Motor neuron (in vitro differentiated cells): ENCODE measurements at places on chromosomes 3 and 15. TPM values are rescaled to one million over a fixed set of nuclear protein-coding genes. Genes with fewer than 3 reads are reported as not detected.

DNA sequence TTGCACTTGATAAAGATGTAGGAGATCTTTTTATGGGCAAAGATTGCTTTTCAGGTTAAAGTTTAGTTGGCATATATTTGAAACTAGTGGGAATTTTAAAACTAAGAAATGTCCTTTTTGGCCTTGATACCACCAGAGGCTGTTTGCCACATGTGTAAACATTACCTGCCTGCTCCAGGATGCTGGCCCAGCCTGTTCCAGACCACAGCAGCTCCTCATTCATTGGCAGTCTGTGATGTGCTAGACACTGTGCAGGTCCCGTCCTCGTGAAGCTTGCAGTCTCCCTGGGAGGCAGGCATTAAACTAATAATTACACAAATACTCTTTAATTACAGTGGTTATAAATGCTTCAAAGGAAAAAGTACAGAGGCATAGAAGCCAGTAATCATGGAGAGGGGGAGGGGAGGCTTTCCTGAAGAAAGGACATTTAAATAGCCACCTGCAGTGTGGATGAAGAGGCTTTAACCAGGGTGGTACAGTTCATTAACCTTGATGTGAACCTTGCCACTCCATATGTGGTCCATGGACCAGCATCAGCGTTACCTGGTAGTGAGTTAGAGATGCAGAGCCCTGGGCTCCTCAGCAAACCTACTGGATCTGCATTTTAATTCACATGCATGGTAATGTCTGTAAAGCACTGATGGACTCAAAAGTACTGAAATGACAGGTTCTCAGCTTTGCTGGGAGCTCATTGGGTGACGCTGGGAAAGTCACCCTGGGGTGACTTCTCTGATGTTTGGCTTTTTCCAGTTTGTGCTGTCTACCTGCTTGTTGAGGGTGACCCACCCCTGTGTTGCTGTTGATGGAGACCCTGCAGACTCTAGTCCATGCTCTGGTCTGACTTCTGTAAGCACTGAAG, 5.3 kb downstream of the ZNF710 start:
- ATAC-seq: no peak

GRCh38 chr3:72721683-72722381, 126.4 kb downstream of the SHQ1 start:
- ATAC-seq: no peak

DNA sequence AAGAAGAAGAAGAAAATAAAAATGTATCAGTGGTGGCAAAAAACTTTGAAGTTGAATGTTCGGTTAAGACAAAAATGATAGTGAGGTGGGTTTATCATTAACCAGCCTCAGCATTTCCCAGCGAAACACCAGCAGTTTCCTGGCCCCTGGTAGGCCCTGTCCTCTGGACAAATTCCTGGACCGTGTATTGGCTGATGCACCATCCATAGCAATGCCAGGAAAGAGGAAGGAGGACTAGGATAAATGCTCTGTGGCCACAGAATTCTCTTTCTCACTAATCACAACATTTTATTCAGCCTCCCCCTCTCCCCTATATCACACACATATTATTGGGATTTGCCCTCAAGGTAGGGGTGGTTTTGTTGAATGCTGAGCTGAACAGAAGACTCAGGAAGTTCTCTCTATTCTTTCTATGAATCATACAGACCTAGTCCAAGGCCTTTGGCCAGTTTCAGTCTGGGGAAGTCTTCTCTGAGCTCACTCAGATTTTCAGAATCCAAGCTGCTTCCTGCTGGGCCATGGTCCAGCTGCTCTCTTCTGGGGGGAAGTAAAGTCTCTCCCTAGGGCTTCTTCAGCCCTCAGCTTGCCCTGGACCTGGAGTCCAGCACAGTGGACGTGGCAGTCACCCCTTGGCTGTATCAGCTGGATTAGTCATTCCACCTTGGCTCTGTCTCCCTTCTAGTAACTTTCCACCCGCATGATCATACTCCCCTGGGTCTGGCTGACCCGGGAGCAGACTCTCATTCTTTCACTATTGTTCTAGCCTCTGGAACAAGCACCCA, 27.6 kb downstream of the SLC28A1 start:
- ATAC-seq: no peak

DNA sequence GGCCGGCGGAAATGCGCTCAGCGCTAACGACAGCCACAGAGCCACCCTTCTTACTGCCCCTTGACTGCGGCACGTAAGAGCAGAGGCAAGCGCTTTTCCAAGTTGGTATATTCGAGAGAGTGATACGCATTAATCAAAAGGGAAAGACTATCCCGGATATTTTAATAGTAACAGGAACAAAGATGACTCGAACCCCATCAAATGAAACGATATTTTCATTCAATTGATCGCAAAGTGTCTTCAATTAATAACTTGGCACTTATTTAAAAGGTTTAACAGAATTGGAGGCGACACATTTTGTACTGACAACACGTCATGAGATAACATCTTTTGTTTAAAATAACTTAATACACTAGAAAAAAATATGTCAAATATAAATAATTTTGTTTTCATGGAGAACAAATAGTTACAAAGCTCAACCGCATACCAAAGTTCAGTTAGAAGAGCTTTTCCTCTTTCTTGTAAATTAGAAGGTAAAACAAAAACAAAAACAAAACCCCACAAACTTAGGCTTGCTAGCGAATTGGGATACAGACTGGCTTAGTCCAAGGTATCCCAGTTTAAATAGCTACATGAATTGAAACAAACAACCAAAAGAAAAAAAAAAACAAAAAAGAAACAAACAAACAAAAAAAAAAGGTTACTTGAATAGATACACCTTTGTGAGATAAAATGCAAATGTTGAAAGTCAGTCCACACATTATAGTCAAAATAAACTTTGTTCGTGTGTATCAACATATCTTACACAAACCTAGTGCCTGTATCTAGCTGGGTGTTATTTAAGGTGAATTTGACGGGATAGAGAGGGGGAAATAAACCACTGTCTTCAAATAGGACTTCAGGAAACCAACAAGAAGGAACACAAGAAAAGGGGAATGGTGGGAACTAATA, 10.2 kb downstream of the SHOX2 start:
- no peak for ATAC-seq

- peak; percentile 10 for ATAC-seq
Observed at GRCh38 chr15:47932951-47933641, 187.7 kb upstream of the SLC24A5 start.

DNA sequence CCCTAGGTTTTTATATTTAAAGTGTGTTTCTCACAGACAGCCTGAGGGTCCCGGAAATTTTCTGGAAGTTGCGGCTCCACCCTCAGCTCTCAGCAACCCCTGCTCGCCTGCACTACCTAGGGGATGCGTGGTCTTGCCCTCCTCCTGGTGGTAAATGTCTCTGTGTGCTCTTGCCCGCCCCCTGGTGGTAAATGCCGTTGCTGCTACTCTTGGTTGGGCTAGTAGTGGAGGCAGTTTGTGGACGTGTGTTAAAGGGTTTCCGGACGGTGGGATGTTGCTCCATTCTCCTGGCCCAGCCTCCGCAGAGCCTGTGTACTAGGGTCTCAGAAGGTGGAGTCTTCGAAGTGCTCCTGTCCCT, 27.4 kb downstream of the STOML1 start:
- ATAC-seq: peak; percentile 75

DNA sequence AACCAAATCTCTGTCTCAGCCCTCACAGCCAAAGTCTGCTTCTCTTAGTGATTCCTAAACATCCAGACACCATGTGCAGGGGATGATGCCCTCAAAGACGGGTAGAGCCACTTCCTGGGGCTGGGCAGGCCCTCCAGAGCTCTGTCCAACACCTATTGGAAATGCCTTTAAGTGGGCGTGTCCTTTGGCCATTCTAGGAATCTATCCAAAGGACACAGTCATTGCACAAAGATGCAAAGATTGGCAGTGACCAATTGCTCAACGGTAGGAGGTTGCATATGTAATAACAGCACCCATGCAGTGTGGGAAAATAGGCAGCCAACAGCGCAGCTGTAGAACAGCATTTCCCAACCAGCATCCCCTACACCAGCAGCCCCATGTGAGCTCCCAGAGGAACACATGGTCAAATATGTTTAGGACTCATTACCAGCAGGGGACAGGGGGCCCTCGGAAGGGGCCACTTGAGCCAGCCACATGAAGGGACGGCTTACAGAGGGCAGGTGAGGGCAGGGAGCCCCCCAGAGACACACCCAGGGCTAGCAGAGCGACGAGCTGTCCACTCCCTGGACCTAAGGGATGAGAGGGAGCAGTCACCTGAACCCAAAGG, 142.8 kb upstream of the IQSEC1 start:
- no peak for ATAC-seq

DNA sequence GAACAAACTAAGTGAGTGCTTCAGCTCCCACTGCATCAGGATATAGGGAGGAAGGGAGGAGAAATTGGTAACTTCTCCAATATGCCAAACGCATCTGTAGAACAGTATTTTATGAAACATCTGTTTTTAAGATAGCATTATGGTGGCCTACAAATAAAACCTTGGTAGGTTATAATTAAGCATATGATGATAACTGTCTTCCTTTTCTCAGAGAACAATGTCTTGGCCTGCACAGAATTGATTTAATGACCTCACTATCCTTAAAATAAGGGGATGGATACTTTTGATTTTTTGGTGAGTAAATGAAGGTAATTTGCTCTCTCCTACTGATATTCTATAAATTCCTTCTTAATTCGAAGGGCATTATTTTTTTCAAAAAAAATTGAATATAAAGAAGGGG, 451.5 kb upstream of the TGFBR2 start:
- ATAC-seq: no peak

Gene ESYT3
- 1.5 and 2.4 TPM in 2 replicates for total RNA-seq

Gene MON1A
- total RNA-seq: 10.6 and 11.3 TPM in 2 replicates

DNA sequence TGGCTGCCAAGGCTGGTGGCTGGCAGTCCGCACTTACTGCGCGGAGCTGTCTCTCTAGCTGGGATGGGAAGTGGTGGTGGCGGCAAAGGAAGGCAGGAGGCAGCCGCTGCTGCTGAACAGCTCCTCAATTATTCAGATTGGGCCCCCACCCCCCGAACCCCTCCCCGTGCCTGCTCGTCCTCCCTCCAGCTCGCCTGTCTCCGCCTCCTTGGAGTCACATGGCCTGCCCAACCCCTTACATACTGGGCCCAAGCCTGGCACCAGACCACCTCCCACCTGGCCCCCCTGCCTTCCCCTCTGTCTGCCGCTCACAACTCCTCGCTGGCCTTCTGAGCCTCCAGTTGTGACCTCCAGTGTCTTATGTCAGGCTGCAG, at the start of gene SLC7A14:
Gene SLC7A14, minus strand, starts transcription at position 139 of the 374 bp plus-strand sequence. CDS start 59,139 bp downstream, outside the sequence.
- ATAC-seq: peak; percentile 75

Gene CCDC51
- 27.6 and 28.7 TPM in 2 replicates for total RNA-seq

GRCh38 chr15:96629511-96629910, 299.0 kb downstream of the NR2F2 start:
- ATAC-seq: no peak

- ATAC-seq: no peak
Observed at GRCh38 chr15:68014219-68014618, 39.9 kb upstream of the PIAS1 start.

DNA sequence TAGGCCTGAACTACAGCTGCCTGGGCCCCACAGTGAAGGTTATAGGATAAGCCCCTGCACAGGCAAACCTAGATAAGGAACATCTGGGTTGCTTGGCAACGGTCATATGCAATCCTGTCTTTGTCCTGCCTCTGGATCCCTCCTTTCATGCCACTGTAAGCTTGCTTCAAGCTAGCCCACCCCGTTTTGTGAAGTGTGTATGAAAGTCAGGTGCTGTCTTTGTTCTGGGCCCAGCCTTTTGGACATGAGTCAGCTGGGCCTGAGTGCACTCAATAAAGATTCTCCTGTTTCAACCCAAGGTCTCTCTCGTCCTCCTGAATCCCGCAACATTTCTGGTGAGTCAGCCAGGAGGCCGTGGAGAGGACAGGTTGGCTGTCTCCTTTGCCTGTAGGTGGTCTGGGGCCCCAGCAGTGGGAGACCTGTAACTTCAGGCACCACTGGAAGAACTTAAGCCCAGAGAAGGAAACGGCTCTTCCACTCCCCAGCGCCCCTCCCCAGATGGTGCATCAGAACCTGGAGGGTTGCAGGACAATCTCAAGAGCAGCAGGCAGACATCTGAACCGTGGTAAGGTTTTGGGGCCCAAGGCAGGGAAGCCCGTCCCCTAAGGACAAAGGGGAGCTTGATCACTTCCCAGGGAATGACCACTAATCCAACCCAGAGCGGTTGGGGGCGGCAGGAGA, 8.3 kb upstream of the SLC9C1 start:
- no peak for ATAC-seq

GRCh38 chr3:150385296-150386242, 22.5 kb upstream of the TSC22D2 start:
- no peak for ATAC-seq

DNA sequence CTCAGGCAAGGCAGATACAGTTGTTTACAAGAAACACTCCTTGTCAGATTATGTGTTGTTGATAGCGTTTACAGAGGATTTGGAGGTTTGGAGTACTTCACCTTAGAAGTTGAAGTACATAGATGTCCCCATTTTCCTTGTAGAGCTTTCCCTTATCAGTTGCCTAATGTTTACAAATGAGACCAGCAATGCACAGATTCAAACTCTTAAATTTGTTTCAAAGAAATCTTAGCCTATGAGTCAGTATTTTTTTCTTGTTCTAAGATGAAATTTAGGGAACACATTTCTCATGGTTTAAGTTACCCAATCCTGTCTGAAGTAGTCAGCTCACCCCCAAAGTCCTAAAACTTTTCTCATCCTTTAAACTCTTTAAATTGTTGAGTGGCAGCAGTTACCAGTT, 6.3 kb upstream of the EIF5A2 start:
- no peak for ATAC-seq

- no peak for ATAC-seq
Observed at GRCh38 chr3:78481050-78481449, 1286.7 kb downstream of the ROBO1 start.

Gene SAMD7
- total RNA-seq: 0.08 and 0.09 TPM in 2 replicates

Gene HIGD2B
- total RNA-seq: 0.31 TPM in 1 of 2 replicates, not detected in the other

GRCh38 chr3:69660631-69661030, 78.6 kb upstream of the MITF start:
- ATAC-seq: no peak

- ATAC-seq: no peak
Observed at GRCh38 chr15:45637141-45637540, 2.3 kb downstream of the SQOR start.

- ATAC-seq: peak; percentile 32
Observed at GRCh38 chr3:132351222-132351806, 34.1 kb downstream of the ACP3 start.

GRCh38 chr15:69472562-69472961, 19.9 kb downstream of the RPLP1 start:
- ATAC-seq: no peak

- ATAC-seq: peak; percentile 84
Observed at GRCh38 chr3:54954022-54954421, 26.2 kb upstream of the LRTM1 start.

Gene CERS3
- total RNA-seq: not detected in 2 replicates

GRCh38 chr15:64096668-64097384, 1.0 kb downstream of the SNX1 start:
- ATAC-seq: no peak

GRCh38 chr3:146262371-146263110, 11.6 kb upstream of the PLSCR4 start:
- ATAC-seq: no peak

Gene GP9
- total RNA-seq: not detected in 2 replicates

- no peak for ATAC-seq
Observed at GRCh38 chr3:17340693-17341092, 401.7 kb downstream of the TBC1D5 start.

Gene FSIP1
- total RNA-seq: 4.5 and 5.3 TPM in 2 replicates
